ENCODE measurements at places on chromosomes 1 and 21. TPM values are rescaled to one million over a fixed set of nuclear protein-coding genes. Genes with fewer than 3 reads are reported as not detected.

The ATP6V1G3 gene
- not detected for total RNA-seq

The ETV3L gene
- not detected for total RNA-seq

The TLR5 gene
- total RNA-seq = 0.14 TPM

The PTGER3 gene
- total RNA-seq = under 0.01 TPM

The CELA2A gene
- not detected for total RNA-seq

The CITED4 gene
- 2.7 TPM for total RNA-seq

The KCNE2 gene
- total RNA-seq = not detected

The NR1I3 gene
- not detected for total RNA-seq

The SPATC1L gene
- 3.3 TPM for total RNA-seq

The OR6N1 gene
- total RNA-seq = not detected

The C8B gene
- total RNA-seq = not detected

The FAM151A gene
- total RNA-seq = not detected

The SLC45A3 gene
- 4.8 TPM for total RNA-seq

The OR2T35 gene
- total RNA-seq = not detected

The LHX8 gene
- total RNA-seq = not detected

The KIAA1614 gene
- 3.0 TPM for total RNA-seq

The VWA5B1 gene
- not detected for total RNA-seq

The SLC35D1 gene
- total RNA-seq = 31.8 TPM

The GNAT2 gene
- total RNA-seq = not detected

The OR2L13 gene
- not detected for total RNA-seq

The BARHL2 gene
- total RNA-seq = not detected

The FNDC10 gene
- total RNA-seq = 2.6 TPM

The DENND2C gene
- 2.2 TPM for total RNA-seq

Data from smooth muscle cell of the umbilical artery (primary cell).